COLO829 (cell line): ENCODE measurements at places on chromosomes 16 and 17.

GRCh38 chr16:57926041-57926440 lies 44.9 kb downstream of the CNGB1 start:
- DNase-seq, result no peak

- DNase-seq, result peak; percentile 50
Observed at GRCh38 chr16:84672276-84673202, 24.2 kb downstream of the KLHL36 start.

DNA sequence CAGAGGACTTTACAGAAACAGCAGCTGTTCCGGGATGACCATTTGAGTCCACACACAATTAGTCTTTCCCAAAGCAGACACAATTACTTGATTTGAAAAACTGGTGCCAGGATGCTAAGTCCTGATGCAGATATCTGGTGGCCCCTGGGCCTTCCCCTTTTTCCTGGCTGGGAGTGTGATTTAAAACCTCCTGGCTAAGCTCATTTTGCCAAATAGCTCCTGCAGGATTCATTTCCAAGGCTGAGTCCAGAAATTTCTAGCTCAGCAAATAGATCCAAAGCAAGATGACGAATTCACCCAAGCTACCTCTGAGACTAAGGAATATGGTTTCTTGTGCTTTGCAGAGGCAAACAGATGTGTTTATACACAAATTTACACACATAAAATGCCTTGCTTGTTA lies 422.2 kb downstream of the CA10 start:
- no peak for DNase-seq

DNA sequence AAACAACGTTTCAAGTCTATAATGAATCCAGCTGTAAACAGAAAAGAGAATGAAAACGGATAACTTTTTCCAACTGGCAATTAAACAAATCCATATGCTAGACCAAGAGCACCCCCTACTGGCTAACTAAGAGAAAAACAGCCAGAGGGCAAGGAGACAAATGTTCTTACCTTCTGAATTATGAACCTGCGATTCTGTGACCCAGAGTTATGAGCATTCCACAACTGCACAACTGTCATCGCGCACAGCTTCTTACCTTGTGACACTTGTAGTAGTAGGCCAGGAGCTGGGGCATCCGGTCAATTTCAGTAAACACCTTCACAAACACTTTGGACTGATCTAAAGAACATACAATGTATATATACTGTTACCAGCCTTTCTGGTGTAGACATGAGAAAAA lies 18.6 kb downstream of the COG7 start:
- peak; percentile 76 for DNase-seq

DNA sequence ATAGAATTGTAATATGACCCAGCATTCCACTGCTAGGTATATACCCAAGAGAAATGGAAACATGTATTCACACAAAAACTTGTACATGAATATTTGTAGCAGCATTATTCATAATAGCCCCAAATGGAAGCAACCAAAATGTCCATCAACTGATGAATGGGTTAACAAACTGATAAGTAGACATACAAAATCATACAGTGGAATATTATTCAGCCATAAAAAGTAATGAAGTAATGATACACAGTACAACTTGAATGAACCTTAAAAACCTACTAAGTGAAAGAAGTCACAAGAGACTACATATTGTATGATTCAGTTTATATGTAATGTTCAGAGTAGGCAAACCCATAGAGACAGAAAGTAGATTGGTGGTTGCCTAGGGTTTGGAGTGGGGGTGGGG lies 40.5 kb upstream of the GOSR1 start:
- no peak for DNase-seq
